ENCODE measurements at places on chromosomes 4 and X.

DNA sequence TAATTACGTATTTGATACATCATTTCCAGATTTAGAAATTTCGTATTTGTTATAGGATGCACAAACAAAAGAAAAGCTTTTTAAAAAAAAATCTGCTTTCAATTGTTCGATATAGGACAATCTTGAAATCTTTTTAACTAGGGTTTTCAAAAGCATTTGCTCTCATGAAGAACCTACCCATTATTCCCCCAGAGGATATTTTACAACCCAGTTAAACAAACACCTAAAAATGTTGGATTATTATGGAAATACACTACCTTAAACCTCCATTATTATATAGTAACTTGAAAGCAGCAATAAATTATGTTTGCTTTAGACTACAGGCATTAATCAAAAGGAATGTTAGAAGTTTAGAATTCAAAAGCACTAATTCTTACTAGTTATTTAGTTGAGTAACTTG, 110.5 kb downstream of the PTPN13 start:
- no peak for DNase-seq

GRCh38 chr4:168724686-168725411, 228.0 kb downstream of the PALLD start:
- DNase-seq: no peak

- no peak for DNase-seq
Measured at GRCh38 chr4:173509036-173510001, 20.7 kb downstream of the HAND2 start.

GRCh38 chrX:3346501-3347259, at the start of gene MXRA5:
MXRA5 (minus strand) TSS chrX:3346652; CDS start chrX:3343833, 2,819 bp downstream.
- no peak for DNase-seq

DNA sequence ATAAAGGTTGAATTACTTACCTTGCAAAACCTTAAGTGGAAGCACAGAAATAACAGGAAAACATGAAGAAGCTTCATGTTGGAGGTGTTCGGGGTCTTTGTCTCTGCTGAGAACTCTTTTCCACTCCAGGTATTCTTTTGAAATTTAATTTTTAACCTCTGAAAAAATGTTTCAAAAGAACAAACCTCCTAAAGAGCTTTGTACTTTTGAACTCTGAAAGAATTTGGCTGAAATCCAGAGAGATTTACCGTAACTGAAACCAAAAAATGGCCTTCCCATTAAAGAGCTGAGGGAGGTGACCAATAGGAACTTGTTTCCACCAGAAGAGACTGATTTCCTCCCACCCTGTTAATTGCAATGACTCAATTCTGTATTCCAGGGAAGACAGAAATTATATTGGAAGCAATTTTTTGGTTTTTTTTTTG, at the start of gene CFI:
CFI (minus strand) TSS at position 105 of the 425 bp plus-strand sequence; CDS start at position 77, 28 bp downstream.
- DNase-seq: no peak

DNA sequence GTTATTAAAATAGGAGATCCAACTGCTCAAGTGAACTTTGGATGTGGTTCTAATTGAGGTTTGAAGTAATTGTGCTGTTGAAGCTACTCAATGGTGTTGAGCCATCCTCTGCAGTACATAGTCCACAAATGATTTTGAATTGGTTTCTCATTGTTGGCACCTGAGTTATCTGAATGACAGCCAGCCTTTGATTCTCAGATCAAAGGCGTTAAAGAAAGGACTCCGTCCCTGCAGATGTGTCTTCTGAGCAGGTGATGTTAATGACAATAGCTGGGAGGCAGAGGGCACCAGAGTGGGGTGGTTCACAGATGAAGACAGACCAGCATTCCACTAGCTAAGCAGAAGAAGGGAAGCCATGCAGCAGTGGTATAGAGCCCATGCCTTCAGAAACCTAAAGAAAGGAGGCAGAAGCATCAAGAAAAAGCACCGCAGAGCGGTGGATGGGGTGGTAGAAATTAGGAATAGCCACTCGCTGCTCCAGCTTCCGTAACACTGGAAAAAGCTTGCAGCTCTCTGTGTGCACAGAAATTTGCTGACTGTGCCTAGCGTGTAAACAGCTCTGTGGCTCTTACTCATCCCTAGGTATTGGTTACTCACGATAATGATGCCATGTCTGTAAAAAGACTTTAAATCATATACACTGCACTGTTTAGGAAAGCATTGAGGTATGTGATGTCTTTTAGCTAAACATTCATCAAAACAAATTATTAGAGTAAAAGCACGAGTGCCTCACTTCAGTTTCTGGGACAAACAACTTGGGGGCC, 79.2 kb upstream of the CLCN4 start:
- no peak for DNase-seq

DNA sequence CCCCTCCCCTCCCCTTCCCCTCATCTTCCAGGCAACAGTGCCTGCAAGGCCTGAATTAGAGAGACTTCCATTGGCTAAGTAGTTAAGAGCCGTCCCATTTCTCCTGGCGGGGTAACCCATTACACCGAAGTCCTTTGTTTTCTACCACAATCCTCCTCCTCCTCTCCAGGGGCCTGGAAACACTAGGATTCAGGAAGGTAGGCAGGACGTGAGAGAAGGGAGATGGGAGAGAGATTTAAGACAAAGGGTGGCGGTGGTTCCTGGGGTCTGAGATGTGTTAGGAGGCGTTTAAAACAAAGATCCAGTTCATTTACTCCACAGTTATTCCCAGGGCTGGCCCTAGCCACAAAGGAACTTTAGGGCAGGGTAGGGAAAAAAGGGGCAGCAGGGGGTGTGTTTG, 28.0 kb downstream of the NYX start:
- DNase-seq: no peak

DNA sequence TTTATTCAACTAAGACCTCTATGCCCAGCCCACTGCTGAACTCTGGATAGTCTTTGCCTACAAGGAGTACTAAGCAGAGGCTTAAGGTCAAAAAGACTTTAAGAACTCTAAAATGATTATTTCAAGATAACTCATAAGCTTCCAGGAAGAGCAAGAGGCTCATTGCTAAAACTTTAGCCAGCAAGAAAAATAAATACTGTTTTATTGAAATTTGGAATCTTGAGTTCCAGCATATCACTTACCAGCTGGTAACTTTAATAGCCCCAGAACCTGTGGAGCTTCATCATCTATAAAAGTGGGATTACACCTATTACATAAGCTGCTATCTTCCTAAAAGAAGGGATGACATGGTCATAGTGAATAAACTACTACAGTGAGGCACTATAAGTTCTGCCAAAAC, 47.0 kb downstream of the SEC24D start:
- no peak for DNase-seq

GRCh38 chr4:1868293-1868692, 2.9 kb upstream of the NSD2 start:
- DNase-seq: no peak
